ENCODE measurements at places on chromosomes 2 and 18. TPM values are rescaled to one million over a fixed set of nuclear protein-coding genes. Genes with fewer than 3 reads are reported as not detected.

DNA sequence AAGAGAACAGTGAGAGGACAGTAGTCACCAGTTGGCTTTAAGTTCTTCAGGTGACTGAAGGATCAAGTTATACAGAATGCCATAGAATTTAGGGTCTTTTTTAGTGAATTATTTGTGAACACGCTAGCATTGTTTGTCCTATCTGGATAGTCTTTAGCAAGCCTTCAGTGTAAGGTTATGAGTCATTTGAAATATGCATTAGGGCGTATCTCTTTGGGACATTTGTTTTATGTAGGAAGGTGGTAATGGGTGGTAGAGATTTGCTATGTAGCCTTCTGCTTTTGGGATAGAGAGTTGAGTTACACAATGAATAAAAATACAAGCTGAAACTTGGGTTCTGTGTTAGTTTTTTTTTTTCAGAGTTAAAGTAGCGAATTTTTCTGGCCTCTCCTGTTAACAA lies 13.0 kb downstream of the ACTR2 start:
- H3K27ac ChIP-seq = no peak overlapping the region
- peaks cover 55% of the 10 kb centered on the region for H3K36me3 ChIP-seq
- H3K4me3 ChIP-seq = peak overlapping the region; percentile 9
- DNase-seq = no peak
- H3K4me1 ChIP-seq = peaks cover 40% of the 10 kb centered on the region

DNA sequence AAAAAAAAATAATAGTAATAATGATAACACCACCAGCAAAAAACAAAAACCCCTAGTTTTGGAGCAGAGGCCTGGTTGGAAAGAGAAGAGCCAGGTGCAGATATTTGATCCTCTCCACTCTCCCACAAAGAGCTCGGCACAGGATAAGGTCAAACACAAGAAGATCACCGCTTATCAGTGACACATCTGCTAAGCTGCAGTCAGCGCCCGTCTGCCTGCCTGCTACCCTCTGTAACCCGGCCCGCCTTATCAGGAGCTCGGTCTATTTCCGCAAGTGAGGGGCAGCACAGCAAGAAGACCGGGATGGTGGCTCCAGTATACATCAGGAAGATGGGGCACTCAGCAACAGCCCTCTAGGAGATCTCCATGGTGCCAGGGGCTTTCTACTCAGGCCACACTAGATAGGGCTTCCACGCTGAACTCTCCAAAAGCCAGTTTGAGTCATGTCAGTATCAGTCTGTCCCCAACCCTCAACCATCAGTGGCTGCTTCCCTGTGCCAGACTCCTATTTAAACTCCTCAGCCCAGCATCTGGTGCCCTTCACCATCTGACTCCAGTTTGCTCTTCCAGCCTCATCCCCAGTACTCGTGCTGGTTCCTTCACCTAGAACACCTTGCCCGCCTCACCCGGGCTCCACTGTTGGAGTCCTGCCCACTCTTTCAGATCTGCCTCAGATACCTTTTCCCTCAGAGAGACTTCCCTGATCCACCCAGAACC lies 67.3 kb upstream of the PPP1CB start:
- H3K36me3 ChIP-seq = no peaks in the 10 kb centered on the region
- H3K4me1 ChIP-seq = peaks cover 21% of the 10 kb centered on the region
- no peak for DNase-seq
- no peaks in the 10 kb centered on the region for H3K27me3 ChIP-seq
- no peak overlapping the region for H3K4me3 ChIP-seq

The PLEKHH2 gene
- total RNA-seq = 1.2 TPM

The DLX1 gene
- total RNA-seq = not detected

The PTPRN gene
- not detected for total RNA-seq

The KDSR gene
- 42.0 TPM for total RNA-seq

The ARPC2 gene
- 540 TPM for total RNA-seq

The DYNAP gene
- total RNA-seq = not detected
